ENCODE measurements at places on chromosomes 3 and 15.

DNA sequence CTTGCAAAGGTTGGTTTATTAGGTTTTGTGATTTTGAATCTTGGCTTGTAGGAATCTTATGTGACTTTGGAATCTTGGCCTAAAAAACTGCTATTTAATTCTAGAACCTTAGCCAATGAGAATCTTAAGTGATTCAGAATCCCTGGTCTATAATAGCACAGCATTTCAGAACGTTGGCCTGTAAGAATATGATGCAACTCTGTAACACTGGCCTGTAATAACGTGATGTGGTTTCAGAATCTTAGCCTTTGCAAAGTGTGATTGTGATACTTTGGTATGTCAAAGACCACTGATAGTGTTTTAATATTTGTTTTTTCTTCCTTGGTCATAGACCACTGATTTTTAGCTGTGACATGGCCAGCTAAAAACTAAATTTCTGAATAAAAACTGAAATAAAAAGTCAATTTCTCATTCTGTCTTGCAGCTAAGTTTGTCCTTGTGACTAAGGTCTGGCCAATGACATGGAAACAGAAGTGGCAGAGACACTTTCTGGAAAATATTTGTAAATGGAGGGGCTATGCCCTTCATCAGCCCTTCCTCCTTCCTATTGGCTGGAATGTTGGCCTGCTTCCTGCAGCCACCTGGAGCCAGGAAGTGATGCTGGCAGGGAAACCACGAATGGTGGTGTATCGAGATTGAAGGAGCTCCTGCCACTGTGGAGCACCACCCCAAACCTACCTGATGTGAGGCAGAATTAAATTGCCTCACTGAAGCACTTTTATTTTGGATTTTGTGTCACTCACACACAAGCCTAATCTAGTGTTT is 42.3 kb upstream of the CORO2B start:
- DNase-seq: no peak

GRCh38 chr3:99969136-99969535 is 145.2 kb downstream of the FILIP1L start:
- no peak for DNase-seq

DNA sequence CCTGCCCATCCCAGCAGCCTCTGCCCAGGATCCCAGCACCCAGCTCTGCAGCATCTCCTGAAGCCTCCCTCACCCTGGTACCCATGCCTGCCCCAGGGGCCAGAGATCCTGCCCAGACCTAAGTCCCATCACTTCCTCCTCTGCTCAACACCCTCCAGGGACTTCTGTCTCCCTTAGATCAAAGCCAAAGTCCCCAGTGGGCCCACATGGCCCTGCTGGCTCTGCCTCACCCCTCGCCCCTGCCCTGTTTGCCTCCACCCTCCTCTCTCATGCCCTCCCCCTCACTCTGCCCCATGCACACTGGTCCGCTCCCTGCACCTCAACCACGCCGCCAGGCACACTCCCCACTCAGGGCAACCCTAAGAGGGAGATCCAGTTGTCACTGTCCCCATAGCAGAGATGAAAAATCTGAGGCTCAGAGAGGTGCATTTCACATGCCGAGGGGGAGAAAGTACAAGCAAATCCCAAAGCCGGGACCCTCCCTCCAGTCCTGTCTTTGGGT is 146.5 kb downstream of the NUP210 start:
- DNase-seq: no peak

- DNase-seq: no peak
Observed at GRCh38 chr3:9750556-9751411, 1.0 kb downstream of the OGG1 start.

DNA sequence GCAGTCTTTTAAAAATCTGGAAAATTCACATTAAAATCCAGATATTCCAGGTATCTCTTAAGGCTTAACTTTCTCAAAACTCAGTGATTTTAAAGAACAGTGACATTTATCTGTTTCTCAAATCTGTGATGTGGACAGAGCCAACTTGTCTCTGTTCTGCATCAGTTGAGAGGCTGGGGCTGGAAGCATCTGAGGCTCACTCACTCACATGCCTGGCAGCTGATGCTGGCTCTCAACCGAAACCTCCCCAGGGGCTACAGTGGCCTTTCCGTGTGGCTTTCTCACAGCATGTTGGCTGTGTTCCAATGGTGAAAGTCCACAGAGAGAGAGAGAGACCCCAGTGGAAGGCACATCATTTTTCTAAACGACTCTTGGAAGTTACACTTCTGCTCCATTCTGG is 53.5 kb downstream of the CEMIP start:
- DNase-seq: no peak

GRCh38 chr3:108403686-108404345 is 106.6 kb downstream of the MYH15 start:
- DNase-seq: no peak

GRCh38 chr3:15205482-15205933 is 538 bp upstream of the CAPN7 start:
- no peak for DNase-seq

DNA sequence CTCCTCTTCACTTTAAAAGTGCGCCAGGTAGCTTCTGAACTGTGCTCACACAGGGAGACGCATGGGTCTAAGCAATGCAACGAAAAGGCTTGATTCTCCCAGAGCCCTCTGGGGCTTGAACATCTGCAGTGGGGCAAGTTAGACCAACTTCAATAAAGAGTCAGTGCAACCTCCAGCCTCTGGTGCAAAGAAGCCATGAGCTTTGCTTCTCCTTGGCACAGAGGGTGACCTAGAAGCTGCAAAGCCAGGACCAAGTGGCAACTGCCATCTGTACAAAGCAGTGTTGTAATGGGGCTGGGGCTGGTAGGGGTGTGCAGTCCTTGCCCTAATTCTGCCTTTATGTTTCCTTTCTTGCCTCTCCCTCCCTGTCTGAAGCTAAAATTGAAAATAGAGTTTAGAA is 219.0 kb upstream of the CD96 start:
- DNase-seq: no peak

GRCh38 chr3:134374105-134374790 is at the start of gene AMOTL2:
AMOTL2 (minus strand) TSS chr3:134374447; CDS start chr3:134371433, 3,014 bp downstream.
- no peak for DNase-seq

- no peak for DNase-seq
Observed at GRCh38 chr15:60062826-60063225, 58.7 kb downstream of the FOXB1 start.

- no peak for DNase-seq
Observed at GRCh38 chr3:133945381-133946095, 49.9 kb upstream of the RAB6B start.

DNA sequence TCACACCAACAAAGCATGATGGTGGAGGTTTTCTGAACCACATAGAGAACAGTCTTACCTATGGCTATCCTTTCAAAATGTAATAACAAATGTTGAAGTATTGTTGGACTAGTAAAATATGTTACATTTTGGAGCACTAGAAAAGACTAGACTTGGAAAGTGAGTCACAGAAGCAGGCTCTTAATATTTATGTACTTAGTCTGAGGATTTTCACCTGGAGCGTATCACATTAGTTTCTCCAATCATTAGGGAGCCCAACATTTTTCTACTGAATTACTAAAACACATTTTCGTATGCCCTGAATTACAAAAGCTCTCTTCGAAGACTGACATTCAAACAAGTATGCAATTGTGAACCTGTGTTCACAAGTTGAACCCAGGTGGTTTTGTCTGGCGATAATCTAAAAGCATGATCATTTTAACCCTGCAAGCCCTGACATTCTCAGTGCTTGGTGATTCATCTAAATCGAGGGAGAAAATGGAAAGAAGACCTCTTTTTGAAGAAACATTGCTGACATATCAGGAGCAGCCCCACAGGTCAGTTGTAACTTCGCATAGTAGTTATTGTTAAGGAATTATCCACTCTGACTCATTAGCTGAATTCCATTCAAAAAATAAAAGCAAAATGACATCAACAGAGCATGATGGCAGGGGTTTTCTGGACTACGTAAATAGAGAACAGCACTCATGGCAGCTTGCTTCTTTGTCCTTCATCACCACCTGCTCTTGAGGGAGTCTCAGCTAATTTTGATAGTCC is 679.8 kb upstream of the NECTIN3 start:
- DNase-seq: no peak

- no peak for DNase-seq
Observed at GRCh38 chr15:41115161-41115651, 874 bp downstream of the INO80 start.

GRCh38 chr15:20356911-20357480 is 184.6 kb downstream of the GOLGA6L6 start:
- DNase-seq: no peak

DNA sequence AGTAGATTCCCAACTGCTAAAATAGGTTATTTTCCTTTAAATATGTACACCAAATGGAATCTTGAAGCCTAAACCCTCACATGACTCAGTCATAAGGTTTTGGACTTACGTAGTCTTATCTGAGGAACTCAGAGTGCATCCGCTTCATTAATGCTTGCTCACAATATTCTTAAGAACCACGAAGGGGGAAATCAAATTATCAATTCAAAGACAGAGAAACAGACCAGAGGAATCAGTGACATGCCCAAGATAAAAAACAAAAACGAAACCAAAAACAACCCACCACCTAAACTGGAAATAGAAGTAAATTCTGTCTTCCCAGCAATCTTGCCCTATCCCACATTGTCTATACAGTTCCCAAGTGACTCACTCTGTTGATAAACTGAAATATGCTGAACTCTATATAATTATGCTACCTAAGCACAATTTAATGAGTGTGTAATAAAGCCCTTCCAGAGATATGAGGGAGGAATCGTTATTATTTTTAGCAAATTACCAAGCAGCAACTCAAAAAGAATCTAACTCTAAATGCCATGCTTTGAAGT is 135.4 kb upstream of the CBLB start:
- DNase-seq: no peak

GRCh38 chr3:131329774-131330173 is 51.8 kb upstream of the NUDT16 start:
- DNase-seq: no peak

- no peak for DNase-seq
Observed at GRCh38 chr3:77342688-77343087, 302.8 kb downstream of the ROBO2 start.

DNA sequence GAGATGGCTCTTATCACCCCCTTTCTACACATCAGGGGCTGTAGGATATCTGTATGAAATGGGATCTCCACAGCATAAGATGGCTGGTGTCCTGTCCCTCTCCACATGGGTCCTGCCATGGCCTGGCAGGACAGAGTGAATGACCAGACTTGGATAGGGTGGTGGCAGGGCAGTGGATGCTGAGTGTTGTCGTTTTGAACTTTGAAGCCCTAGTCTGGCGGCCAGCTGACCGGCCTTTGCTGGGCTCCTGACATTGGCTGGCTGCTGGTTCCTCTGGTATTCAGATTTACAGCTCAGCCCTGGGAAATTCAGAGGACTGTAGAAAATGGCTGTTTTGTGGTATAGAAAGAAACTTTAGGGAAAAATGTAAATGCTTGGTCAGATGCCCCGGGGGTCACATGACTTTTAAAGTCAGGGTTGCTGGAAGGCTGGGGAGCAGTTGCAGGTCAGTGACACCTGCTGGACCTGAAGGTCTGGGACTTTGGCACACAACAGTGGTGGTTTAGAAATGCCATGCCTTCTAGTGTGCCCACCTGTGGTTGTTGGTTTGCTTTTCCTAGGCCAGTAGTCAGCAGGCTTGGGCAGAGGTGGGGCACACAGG is 13.5 kb upstream of the PGPEP1L start:
- no peak for DNase-seq

- peak; percentile 37 for DNase-seq
Observed at GRCh38 chr15:40313531-40314398, 6.0 kb upstream of the PLCB2 start.

DNA sequence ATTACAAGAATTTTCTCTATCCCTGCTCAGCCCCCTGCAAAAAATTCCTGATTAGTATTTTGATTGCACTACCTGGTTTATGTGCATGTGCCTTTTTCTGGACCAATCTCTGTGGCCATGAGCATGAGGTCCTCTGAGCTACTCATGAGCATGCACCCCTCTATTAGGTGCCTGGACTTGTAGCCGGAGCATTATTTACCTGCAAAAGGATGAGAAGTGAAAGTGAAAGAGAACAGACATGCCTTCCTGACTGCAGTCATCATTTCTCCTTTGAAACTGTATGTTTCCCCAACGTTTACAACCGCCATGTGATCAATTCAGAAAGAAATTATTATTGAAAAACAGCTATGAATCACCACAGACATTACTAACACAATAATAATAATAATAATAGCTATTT is 1008.8 kb downstream of the ROBO2 start:
- DNase-seq: no peak

GRCh38 chr3:41740374-41740886 is 221.5 kb downstream of the ULK4 start:
- no peak for DNase-seq

DNA sequence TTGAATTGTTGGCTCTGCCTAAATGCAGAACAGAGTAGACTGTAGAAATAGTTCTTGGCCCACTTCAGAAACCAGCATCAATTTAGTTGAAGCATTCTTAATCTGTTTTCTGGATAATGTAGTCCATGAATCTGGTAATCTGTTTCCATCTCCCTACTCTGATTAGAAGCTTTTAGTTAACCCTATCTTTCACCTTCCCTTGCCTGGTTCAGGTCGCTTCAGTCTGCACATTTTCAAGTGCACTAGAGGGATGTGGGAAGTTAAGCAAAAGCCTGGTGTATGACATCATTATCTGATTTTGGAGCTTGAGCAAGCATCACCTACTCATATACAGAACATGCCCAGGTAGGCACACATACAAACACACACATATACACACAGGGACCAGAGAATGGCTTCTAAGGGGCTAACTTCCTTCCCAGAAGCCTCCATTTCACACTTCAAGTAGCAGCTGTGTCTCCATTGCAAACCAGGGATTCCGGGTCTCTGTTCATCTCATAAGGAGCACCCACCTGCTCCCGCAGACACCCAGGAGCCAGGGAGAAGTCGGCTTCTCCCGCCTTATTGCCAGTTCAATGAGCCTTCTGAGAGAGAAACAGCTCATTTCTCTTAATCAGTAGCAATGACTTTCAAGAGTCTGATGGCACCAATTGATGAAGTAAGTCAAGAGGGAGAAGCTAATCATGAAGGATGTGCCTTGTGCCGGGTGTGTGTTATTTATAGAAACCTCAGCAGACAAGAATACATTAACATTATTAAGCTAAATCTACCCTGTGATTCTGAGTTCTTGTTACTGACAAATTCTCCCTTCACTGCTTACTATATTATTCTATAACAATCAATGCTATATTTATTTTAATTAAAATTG is 347.9 kb upstream of the STAC start:
- DNase-seq: no peak

DNA sequence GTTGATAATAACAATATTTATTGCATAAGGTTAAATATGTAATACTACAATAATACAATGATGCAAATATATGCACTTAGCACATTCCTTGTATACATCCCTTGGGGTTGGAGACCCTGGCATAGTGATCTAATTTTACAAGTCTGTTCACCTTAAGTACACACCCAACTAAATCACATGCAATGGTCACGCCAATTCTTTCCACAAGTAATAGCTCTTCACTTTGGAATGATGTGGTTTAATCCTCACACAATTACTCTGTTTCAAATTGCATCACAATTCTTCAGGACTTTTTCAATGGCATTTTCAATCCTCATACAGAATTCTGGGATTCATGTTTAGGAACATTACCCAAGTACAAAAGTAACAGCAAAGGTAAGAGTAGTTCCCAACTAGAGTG is 27.3 kb upstream of the SPRED1 start:
- no peak for DNase-seq

- DNase-seq: no peak
Observed at GRCh38 chr15:64437982-64438381, 22.4 kb upstream of the ZNF609 start.

GRCh38 chr3:16837602-16838001 is 47.2 kb upstream of the PLCL2 start:
- no peak for DNase-seq

GRCh38 chr3:169286992-169287391 is 376.5 kb downstream of the MECOM start:
- peak; percentile 77 for DNase-seq
